ENCODE measurements at places on chromosomes 6 and 20.

DNA sequence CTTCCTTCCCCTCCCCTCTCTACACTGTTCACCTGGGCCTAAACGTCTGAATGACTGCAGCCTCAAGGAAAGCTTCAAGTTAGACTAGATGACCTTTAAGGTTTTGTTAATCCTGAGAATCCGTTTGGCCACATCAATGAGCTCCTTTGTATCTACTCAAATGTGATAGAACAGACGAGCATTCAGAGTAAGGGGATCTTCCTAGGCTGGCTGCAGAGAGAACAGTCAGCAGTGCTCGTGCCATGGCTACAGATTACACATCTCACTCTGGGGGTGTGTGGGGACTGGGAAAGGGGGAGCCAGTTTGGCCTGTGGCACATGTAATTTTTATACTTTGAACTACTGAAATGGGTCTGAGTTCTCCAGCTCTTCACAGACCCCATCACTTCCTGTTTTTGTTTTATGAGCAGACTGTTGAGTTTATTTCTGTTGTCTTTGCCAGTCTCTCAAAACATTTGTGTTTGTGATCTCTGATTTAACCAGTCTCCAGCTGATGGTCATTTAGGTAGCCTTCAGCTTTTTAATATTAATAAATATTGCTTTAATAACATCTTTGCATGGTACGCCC, 50.9 kb downstream of the KCNS1 start:
- no peak for DNase-seq

DNA sequence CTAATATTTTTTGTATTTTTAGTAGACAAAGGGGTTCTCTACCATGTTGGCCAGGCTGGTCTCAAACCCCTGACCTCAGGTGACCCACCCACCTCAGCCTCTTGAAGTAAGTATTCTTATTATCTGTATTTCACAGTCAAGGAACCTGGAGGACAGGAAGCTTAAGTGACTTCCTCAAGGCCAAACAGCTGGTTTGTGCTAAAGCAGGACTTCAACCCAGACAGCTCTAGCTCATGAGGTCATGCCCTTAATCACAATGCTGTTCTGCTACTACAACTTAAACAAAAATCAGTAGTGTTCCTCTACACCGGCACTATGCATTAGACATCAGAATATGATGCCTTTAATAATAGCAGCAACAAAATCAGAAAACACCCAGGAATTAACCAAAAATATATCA, 168.9 kb downstream of the ADGB start:
- DNase-seq, result no peak

GRCh38 chr20:3162080-3162611, 2.5 kb upstream of the FASTKD5 start:
- DNase-seq, result no peak

- no peak for DNase-seq
These were observed 523 bp downstream of the CPXM1 start for GRCh38 chr20:2799688-2800520.

GRCh38 chr6:4167833-4168232, 32.5 kb upstream of the ECI2 start:
- DNase-seq, result no peak

DNA sequence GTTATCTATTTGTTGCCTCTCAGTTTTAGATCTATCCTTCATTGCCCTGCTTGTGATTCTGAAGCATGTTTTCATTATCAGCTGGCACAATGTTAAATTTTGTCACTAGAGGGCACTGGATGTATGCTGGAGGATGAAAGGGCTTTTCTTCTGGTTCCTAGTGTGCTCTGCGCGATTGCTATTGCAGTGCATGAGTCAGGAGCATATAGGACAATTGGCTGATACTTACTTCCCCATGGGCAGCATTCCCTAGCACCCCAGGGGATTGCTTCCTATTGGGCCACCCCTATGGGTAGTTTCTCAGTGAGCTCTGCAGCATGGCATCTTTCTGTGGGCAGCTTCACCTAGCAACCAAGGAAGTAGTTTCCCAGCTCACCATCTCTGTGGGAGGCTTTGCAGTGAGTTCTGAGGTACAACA, 280.3 kb upstream of the SYNCRIP start:
- DNase-seq, result no peak

- DNase-seq, result no peak
These were observed 19.5 kb downstream of the FHL5 start for GRCh38 chr6:96582436-96582835.

- no peak for DNase-seq
These were observed 28.7 kb upstream of the SIRPG start for GRCh38 chr20:1686151-1686748.

- no peak for DNase-seq
These were observed 62.7 kb upstream of the XRN2 start for GRCh38 chr20:21240394-21240793.

DNA sequence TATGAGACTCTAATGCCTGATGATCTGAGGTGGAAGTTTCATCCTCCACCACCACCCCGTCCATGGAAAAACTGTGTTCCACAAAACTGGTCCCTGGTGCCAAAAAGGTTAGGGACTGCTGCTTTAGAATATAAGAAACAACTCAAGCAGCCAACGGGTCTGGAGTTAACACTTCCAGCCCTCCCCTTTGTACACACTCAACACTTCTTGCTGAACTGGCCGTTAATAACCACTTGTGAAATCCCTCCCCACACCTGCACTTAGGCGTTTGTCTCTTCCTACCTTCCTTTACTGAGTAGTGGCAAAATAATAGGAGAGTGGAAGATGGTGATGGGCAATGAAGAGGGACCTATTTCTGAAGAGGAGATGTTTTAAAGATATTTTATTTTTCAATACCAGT, 10.5 kb downstream of the SAYSD1 start:
- no peak for DNase-seq

- DNase-seq, result no peak
These were observed 263.9 kb downstream of the FARS2 start for GRCh38 chr6:5525209-5525608.

- DNase-seq, result no peak
These were observed 165.2 kb upstream of the TOP1 start for GRCh38 chr20:40863355-40863919.

DNA sequence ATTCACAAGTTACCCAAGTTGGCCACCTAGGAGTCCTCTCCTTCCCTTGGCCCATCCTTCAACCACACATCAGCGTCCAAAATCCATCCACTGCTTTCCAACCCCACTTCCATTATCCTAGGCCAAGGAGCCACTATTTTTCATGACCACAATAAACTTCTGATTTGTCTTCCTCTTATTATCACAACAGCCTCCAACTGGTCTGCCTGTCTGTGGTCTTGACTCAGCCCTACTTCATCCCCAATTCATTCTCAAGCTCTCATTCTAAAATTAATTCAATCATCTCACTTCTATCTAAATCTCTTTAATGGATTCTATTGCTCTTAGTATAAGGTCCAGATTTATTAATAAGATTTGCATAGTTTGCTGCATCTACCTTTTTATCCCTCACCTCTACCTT, 189.0 kb upstream of the PRDM1 start:
- no peak for DNase-seq

- no peak for DNase-seq
These were observed 1.3 kb downstream of the NKAIN2 start for GRCh38 chr6:123804787-123805540.

- no peak for DNase-seq
These were observed 191.3 kb downstream of the OR2B2 start for GRCh38 chr6:27720607-27721580.

Data from suprapubic skin (tissue), 4 donors.